Jurkat, Clone E6-1 (cell line): ENCODE measurements at places on chromosomes 2 and 18.
A peak's percentile ranks its signal among the peaks of the same experiment; 100 is the strongest.

DNA sequence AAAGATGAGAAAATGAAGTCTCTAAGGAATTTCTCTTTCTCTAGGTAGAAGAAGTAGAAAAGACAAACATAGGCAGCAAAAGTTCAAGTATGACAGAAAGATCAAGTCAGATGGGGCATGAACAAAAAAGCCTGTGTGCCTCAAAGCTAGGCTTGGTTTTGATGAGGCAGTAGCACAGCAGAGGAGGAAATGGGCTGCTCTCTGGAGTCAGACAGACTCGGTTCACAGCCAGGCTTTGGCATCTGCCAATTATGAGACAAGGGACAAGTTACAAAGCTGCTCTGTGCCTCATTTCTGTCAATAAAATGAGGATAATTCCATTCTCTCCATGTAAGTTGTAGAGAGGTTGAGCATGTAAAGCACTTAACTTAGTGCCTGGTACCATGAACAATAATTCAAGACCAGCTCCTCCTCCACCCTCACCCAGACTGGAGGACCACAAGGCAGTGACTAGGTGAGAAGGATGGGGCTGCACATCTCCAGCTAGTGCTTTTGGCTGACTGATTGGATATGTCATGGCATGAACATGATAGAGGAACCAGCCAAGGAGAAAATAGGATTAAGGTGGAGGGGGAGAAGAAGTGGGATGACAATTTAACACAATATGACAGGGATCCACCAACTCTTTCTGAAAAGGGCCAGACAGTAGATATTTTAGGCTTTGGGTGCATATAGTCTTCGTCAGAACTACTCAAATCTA lies 84.6 kb downstream of the TMEM163 start:
- DNase-seq = peak; percentile 19

DNA sequence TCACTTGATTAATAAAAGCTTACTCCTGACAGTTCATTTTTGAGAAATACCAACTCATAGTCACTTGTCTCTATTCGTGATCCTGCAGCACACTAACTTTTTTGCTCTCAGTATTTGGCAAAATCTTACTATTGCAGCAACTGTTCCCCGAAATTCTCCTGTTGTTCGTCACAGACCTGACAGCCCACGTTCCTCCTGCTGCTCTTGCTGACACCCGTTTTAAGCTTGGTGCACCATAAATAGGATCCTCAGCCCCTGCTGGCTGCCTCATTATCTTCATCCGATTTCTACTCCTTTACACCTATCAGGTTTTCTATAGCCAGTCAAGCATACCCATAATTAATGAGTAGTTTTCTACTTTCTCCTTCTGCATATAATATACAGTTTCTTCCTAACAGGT lies 368.8 kb downstream of the PLCL1 start:
- DNase-seq = no peak

DNA sequence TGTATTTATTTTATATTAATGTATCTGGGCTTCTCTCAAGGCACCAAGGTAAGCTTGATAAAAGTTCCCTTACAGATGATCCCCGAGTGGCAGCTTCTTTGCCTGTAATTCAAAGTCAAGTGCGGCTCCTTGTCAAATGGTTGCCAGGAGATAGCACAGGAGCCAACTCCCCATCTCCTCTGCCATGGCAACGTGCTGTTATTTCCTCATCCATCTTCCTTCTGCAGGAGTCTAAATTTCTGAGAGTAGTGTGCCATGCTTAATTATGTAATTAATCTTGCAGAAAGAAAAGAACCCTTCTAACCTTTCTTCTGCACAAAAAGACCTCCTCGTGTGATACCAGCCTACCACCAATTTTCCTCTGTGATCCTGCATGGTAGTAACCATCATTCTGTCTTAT lies 46.2 kb upstream of the ACMSD start:
- no peak for DNase-seq

GRCh38 chr2:106358521-106358920 lies 109.7 kb downstream of the RGPD3 start:
- DNase-seq = no peak

GRCh38 chr2:209208211-209208610 lies 215.6 kb upstream of the MAP2 start:
- peak; percentile 37 for DNase-seq

DNA sequence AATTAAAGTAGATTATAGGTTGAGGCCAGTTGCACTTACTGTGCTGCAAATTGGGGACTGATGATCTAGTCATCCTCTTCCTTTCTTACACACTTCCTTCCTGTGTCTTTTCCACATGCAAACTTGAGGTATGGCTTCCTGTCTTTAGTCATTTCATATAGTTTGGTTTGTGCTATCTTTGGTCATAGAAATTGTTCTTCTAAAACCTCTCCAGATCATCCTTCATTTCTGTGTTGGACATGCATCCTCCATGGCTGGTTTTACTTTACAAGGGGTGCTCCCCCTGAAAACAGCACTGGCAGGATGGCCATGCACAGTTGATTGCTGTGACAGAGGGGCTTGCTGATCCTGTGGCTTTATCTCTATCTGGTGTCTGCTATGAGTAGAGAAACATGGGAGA lies 36.5 kb downstream of the MGAT5 start:
- DNase-seq = peak; percentile 72

GRCh38 chr2:27792759-27793158 lies 21.2 kb downstream of the MRPL33 start:
- DNase-seq = no peak

GRCh38 chr18:66616523-66616983 lies 12.7 kb upstream of the CDH19 start:
- peak; percentile 17 for DNase-seq

- DNase-seq = peak; percentile 54
Measured at GRCh38 chr18:63974991-63975390, 5.1 kb downstream of the SERPINB8 start.

DNA sequence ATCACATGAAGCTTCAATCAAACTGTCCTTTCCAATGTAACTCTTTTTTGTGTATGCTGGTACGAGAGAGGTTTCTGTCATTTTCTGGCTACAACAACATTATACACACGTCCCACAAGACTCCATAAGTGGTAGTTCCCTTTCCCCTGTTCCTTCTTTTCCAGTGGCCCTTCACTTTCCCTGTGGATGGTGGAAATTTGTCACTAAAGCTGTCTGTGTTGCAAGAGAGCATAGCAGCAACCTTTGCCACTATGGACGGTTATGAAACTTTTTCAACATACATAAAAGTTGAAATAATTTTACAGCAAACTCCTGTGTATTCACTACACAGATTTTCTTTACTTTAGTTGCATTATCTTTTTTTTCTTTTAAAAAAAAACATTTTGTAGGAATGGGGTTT lies 18.7 kb downstream of the DBI start:
- no peak for DNase-seq

GRCh38 chr2:205500065-205500464 lies 182.2 kb upstream of the NRP2 start:
- no peak for DNase-seq

DNA sequence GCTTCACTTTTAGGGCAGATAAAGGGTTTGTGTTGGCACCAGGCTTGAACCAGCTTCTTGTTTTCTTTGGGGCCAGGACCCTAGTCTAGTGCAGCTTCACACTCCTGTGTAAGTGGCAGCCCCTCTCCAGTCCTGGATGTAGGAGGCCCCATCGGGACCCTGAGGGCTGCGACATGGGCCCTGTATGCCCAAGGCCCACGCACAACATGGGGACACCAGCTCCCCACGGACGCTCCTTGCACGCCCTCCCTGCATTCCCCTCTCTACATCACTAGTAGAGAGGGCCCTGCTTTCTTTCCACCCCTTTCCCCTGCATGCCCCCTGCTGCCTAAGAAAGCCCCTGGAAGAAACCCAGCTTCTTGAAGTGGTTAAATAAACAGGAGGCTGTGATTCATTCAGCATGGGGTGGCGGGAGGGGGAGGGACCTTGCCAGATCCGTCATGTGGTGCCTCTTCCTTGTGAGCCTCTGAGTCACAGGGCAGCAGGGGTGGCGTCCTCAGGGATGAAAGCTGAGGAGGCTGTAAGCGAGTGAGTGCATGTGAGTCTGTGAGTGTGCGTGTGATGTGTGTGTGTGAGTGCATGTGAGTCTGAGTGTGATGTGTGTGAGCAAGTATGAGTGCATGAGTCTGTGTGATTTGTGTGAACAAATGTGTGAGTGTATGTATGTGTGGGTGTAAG lies 42.5 kb downstream of the COPS8 start:
- no peak for DNase-seq

GRCh38 chr2:203871371-203871983 lies 3.9 kb downstream of the CTLA4 start:
- no peak for DNase-seq
